ENCODE measurements at places on chromosomes 2 and 18.

- DNase-seq: no peak
Observed at GRCh38 chr2:216956820-216957493, 97.1 kb upstream of the TNP1 start.

- DNase-seq: no peak
Observed at GRCh38 chr2:162926501-162926900, 87.9 kb upstream of the KCNH7 start.

GRCh38 chr2:15159751-15160177, 401.4 kb downstream of the NBAS start:
- DNase-seq: no peak

DNA sequence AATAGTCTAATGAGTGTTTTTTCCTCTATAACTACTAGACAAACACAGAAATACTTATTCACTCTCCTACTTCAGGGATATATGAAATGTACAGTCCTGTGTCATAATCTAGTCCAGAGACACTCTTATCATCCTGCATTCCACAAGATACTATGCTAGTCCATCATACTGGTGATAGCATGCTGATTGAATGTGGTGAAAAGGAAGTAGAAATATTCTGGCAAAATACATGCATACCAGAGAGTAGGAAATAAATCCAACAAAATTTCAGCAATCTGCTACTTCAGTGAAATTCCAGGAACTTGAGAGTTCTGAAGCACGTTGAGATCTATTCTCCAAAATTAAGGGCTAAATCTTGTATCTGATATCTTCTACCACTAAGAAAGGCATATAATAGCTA, 353.9 kb downstream of the PID1 start:
- no peak for DNase-seq

DNA sequence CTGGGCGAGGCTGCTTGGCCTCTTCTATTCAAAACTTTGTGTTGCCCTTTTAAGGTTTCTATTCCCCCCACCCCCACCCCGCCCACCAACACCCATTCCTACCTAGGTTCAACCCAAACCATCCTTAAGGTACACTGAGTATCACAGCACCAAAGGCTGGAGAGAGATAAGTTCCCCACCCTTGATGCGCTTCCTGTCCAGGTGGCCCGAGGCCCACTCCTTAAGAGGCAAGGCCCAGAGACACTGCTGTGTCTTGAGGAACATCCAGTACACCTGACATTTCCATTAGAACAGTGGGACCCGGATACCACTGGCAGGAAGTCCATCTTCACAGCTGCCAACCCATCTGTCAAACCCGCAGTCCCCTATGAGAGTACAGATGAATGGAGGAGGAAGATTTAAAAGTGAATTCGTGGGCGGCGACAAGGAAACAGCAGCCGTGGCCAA, 277 bp upstream of the INPP1 start:
- DNase-seq: peak; percentile 90

- peak; percentile 26 for DNase-seq
Observed at GRCh38 chr18:70195852-70196434, 9.5 kb downstream of the RTTN start.

DNA sequence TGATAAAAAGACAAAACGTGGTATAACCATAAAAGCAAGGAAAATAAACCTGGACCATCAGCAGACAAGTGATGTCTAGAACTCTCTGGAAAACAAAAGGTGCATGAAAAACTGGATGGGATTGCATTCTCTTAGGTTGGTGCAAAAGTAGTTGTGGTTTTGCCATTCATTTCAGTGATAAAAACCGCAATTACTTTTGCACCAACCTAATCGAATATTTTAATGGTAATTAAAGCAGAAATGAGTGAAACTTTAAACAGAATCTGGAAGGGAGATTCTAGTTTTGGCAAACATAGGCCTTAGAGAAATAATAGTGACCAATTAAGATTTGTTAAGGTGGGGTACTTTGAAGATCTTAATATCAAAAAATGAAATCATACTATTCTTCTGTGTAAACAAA, 800.8 kb upstream of the GYPC start:
- no peak for DNase-seq

- DNase-seq: no peak
Observed at GRCh38 chr2:97663626-97663961, 250 bp downstream of the ACTR1B start.

- DNase-seq: no peak
Observed at GRCh38 chr2:207167099-207167923, 1.6 kb upstream of the KLF7 start.

DNA sequence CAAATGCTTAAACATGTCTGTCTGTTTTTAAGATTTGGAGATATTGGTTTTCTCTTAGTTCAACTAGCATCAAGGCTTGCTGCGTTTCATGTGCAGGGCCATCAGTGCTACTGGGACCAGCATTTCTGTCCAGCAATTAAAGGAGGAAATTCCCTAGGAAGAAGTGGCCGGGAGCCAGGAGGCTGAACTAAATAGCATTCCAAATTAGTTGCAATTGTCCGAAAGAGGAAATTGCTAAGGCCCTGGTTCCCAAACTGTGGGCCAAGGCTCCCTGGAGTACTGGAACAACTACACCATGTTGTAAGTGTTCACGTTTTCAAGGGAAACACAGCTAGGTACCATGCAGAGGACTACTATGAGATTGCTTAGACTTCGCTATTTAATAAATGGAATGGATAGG, 257.9 kb downstream of the PTPRM start:
- DNase-seq: no peak

DNA sequence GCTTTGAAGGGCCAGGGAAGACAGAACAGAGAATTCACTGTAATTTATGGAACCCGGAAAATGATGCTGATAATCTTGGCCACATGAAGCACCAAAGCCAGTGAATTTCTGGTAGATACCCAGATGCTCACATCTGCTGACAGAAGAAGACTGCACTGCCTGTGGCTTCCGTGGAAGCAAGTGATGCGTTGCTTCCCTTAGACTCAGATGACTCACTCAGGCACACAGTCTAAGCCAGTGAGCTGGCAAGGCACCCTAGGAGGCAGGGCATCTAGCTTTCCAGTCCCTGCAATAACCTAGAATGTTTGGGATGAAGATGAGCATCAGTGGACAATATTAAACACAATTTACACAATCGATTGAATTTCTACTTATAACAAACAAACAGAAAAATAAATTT, 284.7 kb downstream of the CMPK2 start:
- no peak for DNase-seq

DNA sequence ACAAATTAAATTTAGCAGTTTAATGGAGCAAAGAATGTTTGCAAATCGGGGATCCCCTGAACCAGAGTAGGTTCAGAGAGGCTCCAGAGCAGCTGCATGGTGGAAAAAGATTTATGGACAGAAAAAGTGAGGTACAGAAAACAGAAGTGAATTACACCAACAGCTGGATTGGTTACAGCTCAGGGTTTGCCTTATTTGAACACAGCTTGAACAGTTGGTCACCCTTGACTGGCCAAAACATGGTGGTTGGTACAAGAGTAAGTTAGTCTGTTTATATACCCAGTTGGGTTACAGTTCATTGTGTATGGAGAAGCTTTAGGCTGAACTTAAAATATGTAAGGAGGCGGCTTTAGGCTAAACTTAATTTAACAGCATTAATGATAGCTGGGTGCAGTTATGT, 5.4 kb upstream of the CDCA7 start:
- no peak for DNase-seq

- peak; percentile 44 for DNase-seq
Observed at GRCh38 chr2:17752892-17753802, 463 bp downstream of the SMC6 start.

- DNase-seq: no peak
Observed at GRCh38 chr2:157984866-157985265, 108.7 kb upstream of the ACVR1 start.

DNA sequence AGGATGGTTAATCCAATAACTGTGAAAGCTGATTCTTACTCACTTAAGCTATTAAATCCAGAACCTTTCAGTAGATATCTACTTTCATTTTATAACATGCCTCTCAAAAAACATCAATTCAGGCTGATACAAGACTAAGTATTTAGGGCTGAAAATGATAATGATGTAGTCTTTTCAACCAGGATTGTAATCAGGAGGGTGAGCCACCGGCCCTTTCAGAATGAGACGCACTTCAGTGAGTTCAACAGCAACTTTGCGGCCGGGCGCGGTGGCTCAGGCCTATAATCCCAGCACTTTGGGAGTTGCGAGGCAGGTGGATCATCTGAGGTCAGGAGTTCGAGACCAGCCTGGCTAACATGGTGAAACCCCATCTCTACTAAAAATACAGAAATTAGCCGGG, 30.4 kb downstream of the RBMS1 start:
- no peak for DNase-seq

DNA sequence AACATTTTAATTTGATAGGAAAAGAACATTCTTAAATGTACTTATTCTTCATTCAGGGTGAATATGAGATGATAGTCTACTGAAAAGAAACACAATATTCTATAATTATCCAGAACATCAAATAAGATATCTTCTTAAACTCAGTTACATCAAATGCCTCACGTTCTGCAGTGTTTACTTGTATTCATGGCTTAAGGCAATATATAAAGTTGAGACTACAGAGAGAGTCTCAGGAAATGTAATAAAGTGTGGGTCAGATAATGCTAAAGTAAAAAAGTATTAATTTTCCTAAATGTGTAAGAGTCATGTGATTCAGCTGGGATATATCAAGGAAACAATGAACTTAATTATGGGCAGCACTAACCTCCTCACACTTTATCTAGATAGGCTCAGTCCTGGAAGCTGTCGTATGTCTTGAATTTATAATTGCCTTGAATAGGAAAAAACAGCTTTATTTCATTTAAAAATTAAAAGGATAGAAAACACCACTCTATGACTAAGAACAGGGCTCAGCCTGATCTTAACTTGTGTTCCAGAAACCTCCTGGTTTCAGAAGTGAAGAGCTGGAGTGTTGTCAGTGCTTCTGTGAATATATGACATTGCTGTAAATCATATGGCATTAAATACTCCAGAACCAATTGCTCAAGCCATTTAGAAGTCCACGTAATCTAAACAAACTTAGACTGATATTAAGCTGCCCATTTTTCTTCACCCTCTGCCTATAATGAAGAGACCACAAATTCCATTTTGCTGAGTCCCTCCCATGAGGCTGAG, 240.2 kb downstream of the FSIP2 start:
- DNase-seq: peak; percentile 14

Data from muscle of back (tissue), 13 donors.